Daoy (cell line): ENCODE measurements at places on chromosomes 2 and 18. TPM values are rescaled to one million over a fixed set of nuclear protein-coding genes. Genes with fewer than 3 reads are reported as not detected.

RMND5A gene
- total RNA-seq, result 33.5 and 33.9 TPM in 2 replicates

DNA sequence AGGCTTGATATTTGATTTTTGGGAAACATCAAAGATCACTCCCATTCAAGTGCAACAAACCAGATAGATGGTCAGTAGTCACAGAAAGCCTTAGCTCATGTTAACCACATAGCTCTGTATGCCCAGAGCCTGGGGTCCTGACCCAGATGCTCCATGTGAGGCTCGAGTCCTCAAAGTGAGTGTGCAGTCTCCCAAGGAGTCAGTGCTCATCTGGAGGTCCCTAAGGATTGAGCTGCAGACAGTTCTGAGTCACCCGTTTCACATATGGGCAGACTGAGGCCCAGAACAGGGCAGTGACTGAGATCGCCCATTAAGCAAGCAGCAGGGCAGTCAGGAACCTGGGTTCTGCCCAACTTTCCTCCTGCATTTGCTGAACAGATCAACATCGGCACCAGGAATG is 9.2 kb downstream of the TMEM37 start:
- DNase-seq, result no peak

- no peak for DNase-seq
Observed at GRCh38 chr18:77762014-77762413, 512.4 kb downstream of the GALR1 start.

MAP2 gene
- total RNA-seq, result 0.34 TPM in 1 of 2 replicates, not detected in the other

DNA sequence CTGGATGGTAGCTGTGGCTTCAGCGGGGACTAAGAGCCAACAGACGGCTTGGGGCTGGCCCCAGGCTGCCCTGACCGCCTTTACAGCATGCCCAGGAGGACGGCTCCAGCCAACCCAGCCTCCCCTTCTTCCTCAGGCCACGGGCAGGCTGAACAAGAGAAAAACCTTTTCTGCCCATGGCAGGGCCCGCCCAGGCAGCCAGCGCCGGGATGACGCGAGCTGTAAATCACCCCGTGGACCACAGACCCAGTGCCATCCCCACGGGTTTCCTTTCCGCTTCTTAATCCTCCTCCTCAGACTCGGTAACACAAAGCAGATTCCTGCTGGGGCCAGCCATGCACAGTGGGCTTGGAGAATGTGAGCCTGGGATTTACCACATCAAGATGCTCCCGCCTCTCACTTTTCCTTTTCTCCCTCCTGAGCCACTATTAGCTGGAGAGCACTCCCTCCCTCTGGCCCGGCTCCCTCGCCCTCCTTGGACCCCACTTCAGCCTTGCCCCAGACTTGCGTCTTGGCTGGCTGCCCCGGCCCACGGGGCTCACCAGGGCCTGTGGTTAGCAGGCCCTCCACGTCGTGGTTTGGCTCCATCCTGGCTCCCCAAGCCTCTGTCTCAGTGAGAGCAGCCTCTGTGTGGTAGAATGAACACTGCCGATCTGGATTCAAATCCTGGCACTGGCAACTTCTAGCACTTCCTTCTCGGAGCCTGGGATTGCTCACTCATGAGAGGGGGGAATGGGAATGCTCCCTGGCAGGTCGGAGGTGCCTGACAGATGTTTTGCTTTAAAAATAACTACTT is 31.4 kb downstream of the ATOH8 start:
- peak; percentile 82 for DNase-seq

DNA sequence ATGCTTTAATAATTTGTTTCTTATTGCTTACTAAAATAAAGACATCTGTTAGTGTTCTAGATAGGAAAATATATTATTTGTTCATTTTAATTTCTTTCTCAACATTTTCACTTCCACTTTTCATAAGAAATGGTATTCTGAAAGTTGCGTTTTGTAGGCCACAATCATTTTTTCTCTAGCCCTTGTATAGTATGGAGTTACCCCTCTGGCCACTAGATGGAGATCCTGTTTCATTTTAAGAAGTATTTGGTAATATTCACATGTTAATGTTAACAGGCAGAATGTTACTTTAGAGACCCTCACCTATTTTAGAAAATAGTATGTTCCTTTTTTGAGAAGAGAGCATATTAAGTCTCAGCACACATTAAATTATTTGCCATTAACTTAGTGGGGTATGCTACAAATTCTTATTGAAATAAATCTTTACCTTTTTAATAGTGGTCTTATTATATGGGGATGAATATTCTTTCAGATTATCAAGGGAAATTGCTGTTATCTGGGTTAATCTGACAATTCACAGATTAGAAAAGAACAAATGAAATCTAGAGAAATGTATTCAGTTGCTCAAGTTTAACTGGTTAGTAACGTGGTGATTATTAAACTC is 73.9 kb upstream of the TTC27 start:
- DNase-seq, result peak; percentile 13

GRCh38 chr18:8969639-8970390 is 132.7 kb upstream of the NDUFV2 start:
- DNase-seq, result no peak

SFTPB gene
- not detected in 2 replicates for total RNA-seq

GRCh38 chr2:186713691-186714090 is 19.8 kb downstream of the FAM171B start:
- no peak for DNase-seq

DNA sequence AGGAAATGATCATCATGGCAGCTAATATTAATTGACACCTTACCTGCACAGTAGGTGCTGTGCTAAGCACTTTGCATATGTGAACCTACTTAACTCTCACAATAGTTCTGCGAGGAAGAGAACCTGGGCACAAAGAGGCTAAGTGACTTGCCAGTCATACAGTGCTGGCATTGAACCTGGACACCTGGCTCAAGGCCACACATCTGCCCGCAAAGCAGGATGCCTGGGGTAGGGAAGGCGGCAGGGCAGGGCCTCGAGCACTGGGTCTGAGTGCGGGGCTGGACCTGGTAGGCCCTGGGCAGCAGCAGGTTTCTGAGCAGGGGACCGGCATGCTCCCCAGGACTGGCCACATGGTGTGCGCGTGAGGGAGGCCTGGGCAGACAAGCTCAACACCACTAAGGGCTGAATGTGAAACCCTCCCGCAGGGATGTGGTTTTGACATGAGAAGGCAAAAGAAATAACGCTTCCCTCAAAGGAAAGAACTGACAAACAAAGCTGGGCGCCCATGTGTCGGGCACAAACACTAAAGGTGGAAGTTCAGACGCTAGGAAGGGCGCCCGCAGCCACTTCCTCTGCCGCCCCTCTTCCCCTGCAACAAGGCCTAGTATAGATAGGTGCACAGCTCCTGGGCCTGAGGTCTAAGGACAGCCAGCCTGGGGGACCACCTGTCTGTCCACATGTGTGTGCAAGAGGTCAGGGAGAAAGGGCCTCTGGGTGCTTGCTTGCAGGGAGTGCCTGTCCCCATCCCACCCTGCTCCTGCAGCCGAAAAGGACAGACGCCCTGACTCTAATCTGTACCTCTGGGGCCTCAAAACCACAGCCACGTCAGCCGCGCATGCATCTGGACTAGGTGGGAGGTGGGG is 92.5 kb downstream of the ZFP36L2 start:
- DNase-seq, result no peak

LCT gene
- total RNA-seq, result 0.40 TPM in 1 of 2 replicates, not detected in the other

DNA sequence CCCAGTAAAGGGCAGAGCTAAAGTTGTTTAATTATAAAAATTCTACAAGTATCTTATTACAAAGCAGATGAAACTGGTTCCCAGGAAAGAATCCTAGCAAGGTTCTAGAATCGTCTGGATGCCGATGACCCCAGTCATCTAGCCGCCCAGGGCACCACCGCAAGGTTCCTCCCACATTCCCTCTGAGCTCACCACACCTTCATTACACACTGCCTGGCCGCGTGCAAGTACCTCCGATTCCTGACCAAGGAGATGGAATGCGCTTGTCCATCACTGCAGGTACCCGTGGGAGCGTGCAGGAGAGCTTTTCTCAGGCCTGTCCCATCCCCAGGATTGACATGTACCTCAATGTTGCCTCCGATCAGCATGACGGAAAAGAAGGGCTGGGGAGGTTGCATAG is 158.5 kb downstream of the LAMA1 start:
- DNase-seq, result no peak

DNA sequence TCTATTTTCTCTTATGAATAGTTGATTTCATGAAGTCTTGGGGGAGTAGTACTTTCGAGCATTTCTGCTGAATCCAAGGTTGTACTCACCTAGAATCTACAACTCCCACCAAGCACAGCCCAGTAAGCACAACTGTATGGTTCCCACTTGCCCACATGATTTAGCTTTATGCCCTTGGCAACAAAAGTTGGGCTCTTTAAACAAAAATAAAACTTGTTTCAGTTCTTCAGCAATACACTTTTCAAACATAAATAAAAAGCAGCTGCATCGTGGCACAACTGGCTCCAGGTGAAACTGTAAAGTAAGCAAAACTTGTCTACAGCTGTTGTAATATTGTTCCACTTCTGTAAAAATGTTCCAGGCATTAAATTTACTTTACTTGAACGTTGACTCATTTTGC is 99.8 kb upstream of the FSIP2 start:
- DNase-seq, result no peak
